Stimulated activated CD4-positive, alpha-beta T cell treated with anti-CD3 and anti-CD28 coated beads, Interleukin-2, amount 100 ng/mL, for 48 hours (primary cell): ENCODE measurements at places on chromosomes 7 and 10.

- DNase-seq = no peak
Measured at GRCh38 chr10:106571192-106571946, 593.1 kb downstream of the SORCS1 start.

GRCh38 chr7:94135180-94135579 lies 131.0 kb upstream of the BET1 start:
- no peak for DNase-seq

GRCh38 chr7:30080818-30081217 lies 52.6 kb downstream of the PLEKHA8 start:
- DNase-seq = no peak

DNA sequence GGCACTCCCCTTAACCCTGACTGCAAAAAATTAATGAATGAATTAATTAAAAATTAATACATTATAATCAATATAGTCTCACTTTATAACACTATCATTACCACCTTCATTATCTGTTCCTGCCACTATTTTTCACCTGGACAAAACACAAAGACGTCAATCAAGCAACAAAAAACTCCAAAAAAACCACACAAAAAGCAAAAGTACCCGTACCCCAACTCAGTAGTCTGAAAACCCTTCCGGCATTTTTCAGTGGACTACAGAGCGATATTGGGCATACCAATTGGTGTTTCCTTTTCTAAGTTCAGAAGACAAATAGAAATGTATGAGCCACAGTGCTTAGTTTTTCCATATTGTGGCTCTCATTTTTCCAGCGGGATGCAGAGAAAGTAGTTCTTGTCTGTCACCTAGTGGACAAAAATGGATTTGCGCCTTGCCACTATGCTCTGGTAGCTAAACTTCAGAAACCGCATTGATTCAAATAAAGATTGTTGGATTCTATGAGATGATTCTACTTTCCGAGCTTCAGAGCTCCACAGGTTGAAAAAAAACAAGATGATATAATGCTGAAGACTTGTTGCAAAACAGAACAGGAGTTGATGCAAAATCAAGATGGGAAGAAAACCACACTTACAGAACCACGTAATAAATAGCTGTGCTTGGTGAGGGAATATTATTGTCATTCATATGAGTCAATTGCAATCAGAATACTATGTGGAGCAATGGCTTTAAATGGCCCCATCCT lies 50.6 kb upstream of the ITGB1 start:
- DNase-seq = peak; percentile 62

DNA sequence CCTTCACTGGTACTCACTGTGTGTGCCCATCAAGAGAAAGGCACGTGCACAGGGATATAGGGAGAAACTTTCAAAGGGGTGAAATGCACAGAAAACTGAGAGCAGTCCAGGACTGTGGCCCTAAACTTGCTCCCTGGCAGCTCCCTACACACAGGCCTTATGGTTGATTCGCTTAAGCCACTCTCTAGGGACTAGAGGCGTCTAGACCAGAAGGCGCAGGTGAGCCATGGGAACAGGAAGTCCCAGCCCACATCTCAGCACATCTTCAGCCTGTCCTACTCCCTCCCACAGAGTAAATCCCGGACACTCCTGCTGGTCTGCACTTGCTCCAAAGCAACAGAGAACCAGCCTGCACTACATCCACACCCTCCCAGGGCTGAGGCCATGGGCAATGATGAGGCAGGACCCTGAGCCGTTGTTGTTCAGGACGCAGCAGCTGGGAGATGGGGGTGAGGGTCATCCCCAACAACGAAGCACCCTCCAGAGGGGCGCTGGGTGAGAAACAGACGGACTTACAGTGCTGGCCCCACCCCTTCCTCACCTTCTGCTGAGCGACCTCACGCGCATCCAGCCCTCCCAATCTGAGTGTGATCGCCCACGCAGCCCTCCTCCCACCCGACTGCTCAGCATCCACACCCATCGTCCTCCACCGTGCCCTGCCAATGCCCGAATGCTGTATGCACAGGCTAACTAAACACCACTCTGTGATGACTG lies 109.3 kb downstream of the TNS3 start:
- no peak for DNase-seq

DNA sequence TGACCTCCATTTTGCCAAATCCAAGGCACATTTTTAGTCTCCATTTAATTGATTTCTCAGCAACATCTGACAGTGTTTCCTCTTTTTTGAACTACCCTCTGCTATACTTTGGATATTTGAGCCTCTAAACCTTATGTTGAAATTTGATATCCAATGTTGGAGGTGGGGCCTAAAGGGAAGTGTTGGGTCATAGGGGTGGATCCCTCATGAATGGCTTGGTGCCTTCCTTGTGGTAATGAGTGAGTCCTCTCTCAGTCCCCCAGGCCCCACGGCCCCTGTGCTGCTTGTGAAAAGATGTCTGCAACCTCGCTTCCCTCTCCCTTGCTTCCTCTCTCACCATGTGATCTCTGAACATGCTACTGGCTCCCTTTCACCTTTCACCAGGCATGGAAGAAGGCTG lies 96.8 kb upstream of the DGKB start:
- DNase-seq = no peak

DNA sequence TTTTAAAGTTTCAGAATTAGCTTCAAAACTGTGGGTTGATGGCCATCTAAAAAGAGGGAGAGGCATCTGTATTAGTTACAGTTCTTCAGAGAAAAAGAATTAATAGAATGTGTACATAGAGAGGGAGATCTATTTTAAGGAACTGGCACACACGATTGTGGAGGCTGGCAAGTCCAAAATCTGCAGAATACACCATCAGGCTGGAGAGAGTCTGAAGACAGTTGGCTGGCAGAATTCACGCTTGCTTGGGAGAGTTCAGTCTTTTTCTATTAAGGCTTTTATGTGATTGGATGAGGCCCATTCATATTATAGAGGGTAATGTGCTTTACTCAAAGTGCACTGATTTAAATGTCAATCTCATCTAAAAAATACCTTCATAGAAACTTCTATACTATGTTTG lies 135.1 kb upstream of the SORCS1 start:
- no peak for DNase-seq

DNA sequence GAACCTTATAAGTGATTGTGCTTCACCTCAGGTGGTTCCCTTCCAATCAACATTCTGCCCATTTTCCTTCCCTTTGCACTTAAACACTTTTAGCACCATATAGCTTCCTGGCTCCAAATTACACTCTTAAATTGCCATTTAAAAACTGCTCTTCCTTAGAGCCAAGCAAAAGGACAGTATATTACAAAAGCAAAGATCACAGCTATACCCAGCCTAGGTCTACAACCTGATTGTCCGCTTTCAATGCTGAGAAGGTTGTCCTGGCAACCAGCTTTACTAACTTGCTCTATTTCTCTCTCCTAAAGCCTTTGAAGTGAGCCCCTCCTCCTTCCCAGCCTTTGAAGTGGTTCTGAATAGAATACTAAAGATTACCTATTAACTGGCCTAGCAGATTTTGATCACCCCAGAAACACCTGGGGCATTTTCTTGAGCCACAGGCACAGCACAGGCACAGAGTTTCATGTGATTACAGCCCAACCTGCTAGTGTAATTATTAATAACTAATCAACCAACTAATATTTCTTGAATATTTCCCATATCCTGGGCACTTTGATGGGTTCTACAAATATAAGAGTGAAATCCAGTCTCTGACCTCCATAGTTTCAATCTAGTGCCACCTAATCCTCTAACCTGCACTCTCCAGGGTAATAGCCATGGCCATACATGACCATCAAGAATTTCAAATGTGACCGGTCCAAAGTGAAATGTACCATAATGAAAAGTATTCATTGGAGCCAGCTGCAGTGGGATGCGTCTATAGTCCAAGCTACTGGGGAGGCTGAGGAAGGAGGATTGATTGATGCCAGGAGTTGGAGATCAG lies 63.6 kb upstream of the TRIM24 start:
- DNase-seq = no peak

GRCh38 chr7:51071427-51071826 lies 245.2 kb downstream of the COBL start:
- no peak for DNase-seq

GRCh38 chr10:14698111-14698828 lies 76.4 kb downstream of the FAM107B start:
- DNase-seq = no peak

DNA sequence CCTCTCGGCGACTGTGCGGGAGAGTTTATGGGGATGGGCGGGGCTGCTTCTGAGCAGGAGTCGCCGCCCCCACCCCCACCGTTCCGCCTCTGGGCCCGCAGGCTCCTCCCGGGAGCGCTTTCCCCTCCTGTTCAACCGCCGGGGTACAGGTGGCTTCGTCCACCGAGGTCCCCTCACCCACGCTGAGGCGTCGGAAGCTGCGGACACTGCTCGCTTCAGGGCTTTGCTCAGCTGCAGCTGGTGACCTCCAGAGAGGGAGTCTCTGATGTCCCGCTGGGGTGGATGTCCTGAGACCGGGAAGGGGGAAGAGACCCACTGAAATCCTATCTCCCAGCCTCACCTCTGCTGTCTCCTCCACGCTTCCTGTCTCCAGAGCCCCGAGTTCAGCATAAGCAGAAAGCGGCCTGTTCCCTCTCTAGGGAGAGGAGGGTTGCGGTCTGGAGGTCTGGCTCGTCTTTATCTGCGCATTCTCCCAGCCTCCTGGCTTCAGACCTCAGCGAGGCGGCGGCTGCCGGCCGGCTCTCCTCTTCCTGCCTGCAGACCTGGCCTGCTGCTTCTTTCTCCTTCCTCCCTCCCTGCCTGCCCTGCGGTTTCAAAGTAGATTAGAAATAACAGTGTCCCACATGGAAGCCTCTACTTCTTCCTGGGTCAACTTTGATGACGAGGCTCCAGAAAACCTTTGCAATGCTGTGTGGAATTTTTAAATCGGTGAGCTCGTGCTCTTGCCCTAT lies 1.8 kb downstream of the CYP2E1 start:
- DNase-seq = no peak

GRCh38 chr7:26399736-26400135 lies 108.1 kb downstream of the SNX10 start:
- no peak for DNase-seq

DNA sequence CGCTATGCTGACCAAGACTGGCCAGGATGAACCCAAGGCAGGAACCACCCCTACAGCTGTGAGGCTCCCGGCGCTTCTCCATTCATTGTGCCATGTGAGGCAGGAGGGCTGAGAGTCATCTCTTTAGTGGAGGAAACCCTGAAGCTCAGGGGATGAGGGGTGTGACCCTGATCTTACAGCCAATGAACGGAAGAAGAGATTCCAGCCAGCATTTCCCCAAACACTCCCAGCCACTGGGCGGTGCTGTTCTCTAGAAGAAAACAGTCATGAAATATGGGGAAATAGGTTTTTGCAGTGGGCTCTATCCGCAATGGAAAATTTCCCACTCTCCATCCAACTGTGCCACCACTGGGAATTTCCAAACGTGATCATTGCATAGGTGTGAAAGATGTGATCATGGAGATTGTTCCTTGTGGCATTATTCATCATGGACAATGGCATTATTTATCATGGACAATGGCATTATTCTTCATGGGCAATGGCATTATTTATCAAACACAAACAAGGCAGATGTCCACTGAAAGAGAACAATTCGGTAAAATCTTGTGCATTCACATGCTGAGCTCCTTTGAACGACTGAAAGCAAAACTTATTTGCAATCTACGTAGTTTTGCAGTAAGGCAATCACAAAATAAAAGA lies 14.0 kb upstream of the SLC18A2 start:
- DNase-seq = no peak

GRCh38 chr10:102476466-102477141 lies 25.3 kb upstream of the C10orf95 start:
- no peak for DNase-seq

DNA sequence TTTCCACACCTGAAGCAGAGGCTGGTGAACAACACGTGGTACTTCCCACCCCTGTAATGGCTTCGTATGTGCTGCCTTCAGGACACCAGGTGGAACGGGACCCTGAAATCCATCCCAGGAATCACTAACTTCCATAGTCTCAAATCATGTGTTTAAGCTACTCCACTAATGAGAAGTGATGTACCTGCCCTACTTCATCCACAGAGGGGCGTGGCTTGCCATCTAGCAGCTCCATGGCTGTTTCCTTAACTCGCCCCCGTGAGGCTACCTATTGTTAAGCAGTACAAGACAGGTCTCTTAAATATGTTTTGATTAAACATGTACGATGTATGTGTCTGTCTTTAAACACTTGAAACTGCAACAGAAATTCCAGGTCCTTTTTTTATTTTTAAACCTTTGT lies 31.8 kb downstream of the ARL3 start:
- no peak for DNase-seq

GRCh38 chr7:110987127-110987693 lies 103.7 kb upstream of the LRRN3 start:
- no peak for DNase-seq

- no peak for DNase-seq
Measured at GRCh38 chr10:35425595-35425994, 89.3 kb downstream of the CCNY start.

GRCh38 chr10:18615618-18616017 lies 35.8 kb downstream of the NSUN6 start:
- DNase-seq = no peak

- no peak for DNase-seq
Measured at GRCh38 chr10:58293989-58294388, 25.0 kb downstream of the CISD1 start.

GRCh38 chr7:116232920-116233319 lies 22.6 kb downstream of the TES start:
- DNase-seq = no peak

GRCh38 chr10:5464546-5464945 lies 34.8 kb downstream of the CALML5 start:
- DNase-seq = no peak

DNA sequence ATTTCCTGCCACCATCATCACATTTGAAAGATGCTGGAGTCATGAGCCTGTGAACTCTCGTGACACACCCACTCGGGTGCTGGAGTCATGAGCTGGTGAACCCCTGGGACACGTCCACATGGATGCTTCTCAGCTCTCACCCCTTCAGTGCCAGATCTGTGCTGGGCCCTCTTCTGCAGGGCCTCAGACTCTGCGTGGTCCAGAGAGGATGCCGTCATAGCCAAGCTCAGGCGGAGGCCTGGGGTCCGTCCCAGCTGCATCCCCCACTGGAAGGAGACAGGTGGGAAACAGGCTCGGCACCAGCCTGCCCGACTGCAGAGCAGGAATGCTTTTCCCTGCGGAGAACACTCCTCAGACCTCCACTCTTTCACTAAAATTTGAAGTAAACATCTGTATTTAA lies 156.5 kb upstream of the PPP2R2D start:
- no peak for DNase-seq

DNA sequence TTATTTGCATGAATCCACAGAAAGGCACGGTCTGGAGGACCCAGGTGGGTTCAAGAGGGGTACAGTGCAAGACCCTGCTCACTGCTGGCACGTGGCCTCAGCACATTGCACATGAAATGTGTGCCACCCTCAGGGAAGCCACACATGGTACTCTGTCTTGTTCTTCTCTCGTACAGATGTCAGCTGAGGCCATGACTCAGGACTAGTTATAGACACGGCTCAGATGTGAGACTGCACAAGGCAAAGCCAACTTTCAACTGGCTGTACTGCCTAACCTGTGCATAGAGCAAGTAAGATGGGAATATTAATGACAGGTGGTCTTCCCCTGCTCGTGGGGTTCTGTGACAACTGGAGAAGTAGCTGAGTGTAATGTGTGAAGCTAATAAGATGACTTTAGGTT lies 249.4 kb upstream of the CTBP2 start:
- no peak for DNase-seq
